ENCODE measurements at places on chromosomes 12 and 14.
A peak's percentile ranks its signal among the peaks of the same experiment; 100 is the strongest.

- H3K4me3 ChIP-seq, result no peak overlapping the region
- no peak overlapping the region for H3K27ac ChIP-seq
- no peaks in the 10 kb centered on the region for H3K27me3 ChIP-seq
Observed at GRCh38 chr14:48563489-48563888, 888.1 kb upstream of the MDGA2 start.

DNA sequence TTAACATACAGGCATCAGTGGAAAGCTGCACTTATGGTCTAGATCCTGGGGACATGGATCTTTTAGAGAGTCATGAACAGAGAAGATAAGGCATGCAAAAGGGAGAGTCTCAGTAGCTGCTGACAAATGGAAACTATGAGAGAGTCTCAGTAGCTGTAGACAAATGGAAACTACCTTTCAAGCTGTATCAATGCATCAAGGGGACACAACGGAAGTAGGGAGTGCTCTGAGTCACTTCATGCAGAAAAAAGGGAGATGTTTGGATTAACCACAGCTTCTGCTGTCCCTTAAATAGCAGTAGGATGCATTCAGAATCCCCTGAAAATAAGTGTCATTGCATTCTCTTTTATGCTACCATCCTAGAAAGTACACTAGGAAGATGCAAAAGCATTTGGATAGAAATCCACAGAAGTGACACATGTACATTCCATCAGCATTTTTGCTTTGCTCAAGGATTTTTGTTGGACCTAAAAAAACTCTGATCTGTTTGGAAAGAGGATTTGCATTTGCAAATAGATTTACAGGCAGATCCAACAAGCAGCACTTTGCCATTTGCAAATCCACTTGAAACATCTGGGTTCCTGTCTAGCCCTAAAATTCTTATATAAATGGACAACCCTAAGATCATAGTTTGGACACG, 227.5 kb upstream of the LMO3 start:
- H3K27ac ChIP-seq, result no peak overlapping the region
- H3K4me1 ChIP-seq, result no peaks in the 10 kb centered on the region
- no peak overlapping the region for H3K4me3 ChIP-seq
- DNase-seq, result no peak

GRCh38 chr14:23661542-23661941, 25.4 kb downstream of the DHRS2 start:
- H3K27me3 ChIP-seq, result no peaks in the 10 kb centered on the region
- no peaks in the 10 kb centered on the region for H3K36me3 ChIP-seq
- H3K4me1 ChIP-seq, result no peaks in the 10 kb centered on the region

- no peak overlapping the region for H3K27ac ChIP-seq
- H3K36me3 ChIP-seq, result no peaks in the 10 kb centered on the region
- no peak overlapping the region for H3K4me3 ChIP-seq
- H3K27me3 ChIP-seq, result no peaks in the 10 kb centered on the region
Observed at GRCh38 chr14:73252491-73253322, 15.4 kb downstream of the PAPLN start.

- no peaks in the 10 kb centered on the region for H3K36me3 ChIP-seq
- no peak overlapping the region for H3K4me3 ChIP-seq
- no peaks in the 10 kb centered on the region for H3K27me3 ChIP-seq
Observed at GRCh38 chr14:79342942-79343341, 868.4 kb downstream of the DIO2 start.

DNA sequence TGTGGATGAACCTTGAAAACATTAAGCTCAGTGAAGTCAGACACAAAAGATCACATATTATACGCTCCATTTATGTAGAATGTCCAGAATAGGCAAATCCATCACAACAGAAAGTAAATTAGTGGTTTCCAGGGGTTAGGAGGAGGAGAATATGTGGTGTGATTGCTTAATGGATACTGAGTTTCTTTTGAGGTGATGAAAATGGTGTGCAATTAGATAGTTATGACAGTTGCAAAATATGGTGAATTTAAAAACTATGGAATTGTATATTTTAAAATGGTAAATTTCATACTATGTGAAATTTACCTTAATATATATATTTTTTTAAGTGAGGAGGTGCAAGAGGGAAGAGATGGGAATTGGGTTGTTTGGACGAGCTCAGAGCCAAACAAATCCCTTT, 46.3 kb upstream of the KICS2 start:
- H3K36me3 ChIP-seq, result no peaks in the 10 kb centered on the region
- H3K27ac ChIP-seq, result no peak overlapping the region
- H3K4me3 ChIP-seq, result no peak overlapping the region
- no peaks in the 10 kb centered on the region for H3K4me1 ChIP-seq
- no peak for DNase-seq

DNA sequence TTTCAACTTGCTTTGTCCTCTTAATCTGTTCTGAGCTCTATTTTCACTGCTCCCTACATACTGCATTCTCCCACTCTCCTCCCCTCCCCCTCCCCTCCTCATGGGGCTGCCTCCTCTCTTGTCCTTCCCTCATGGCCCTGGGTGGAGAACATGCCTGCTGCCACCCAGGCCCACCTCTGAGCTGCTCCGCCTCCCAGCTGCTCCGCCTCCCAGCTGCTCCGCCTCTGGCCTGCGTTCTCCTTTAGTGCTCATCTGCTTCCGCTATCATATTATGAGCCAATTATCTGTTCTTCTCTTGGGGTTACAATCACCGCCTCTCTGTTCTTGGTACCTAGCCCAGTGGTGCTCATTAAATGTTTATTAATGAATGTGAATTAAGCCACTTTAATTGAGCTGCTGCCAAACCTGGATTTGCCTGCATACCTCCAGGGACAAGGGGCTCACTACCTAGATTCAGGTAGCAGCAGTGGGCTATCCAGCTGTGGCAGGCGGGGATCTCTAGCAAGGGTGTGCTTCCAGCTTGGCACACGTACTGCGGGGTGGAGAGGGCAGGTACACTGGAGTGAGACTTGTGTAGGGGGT, 32.0 kb upstream of the FAM181A start:
- no peaks in the 10 kb centered on the region for H3K4me1 ChIP-seq
- no peak overlapping the region for H3K27ac ChIP-seq
- no peak overlapping the region for H3K4me3 ChIP-seq

GRCh38 chr12:55818140-55818728, 393 bp downstream of the ORMDL2 start:
- H3K27me3 ChIP-seq, result no peaks in the 10 kb centered on the region
- H3K36me3 ChIP-seq, result peaks cover 12% of the 10 kb centered on the region
- H3K4me3 ChIP-seq, result peak overlapping the region; percentile 75
- no peak for DNase-seq

GRCh38 chr14:56659964-56660551, 80.5 kb downstream of the TMEM260 start:
- no peak overlapping the region for H3K27ac ChIP-seq
- H3K4me3 ChIP-seq, result no peak overlapping the region
- H3K27me3 ChIP-seq, result no peaks in the 10 kb centered on the region
- DNase-seq, result no peak
- H3K36me3 ChIP-seq, result no peaks in the 10 kb centered on the region

DNA sequence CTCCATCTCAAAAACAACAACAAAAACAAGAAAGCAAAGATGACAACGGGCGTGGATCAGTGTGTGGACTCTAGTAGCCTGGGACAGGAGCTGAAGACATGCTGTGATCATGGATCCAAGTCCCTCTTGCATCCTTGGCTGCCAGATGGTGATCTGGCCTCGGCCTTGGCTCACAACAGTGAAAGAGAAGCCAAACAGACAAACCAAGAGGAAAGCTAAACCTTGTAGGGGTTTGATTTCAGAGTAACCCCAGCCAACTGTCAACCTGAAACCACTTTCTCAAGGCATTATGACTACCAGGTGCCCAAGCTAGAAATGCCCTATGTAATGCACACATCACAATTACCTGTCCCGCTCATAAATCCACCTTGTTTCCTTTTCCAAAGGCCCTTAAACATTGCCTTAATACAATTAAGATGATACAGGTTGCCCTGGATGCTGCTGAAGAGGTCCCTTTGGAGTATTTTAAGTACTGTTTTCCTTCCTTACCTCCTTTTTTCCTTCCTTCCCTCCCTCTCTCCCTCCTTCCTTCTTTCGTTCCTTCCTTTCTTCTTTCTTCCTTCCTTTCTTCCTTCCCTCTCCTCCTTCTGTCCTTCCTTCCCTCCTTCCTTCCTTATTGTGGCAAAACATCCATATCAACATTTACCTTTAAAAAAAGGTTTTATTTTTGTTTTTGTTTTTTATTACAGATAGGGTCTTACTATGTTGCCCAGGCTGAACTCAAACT, 41.4 kb upstream of the NINJ2 start:
- no peak overlapping the region for H3K4me3 ChIP-seq
- no peak for DNase-seq
- peaks cover 1% of the 10 kb centered on the region for H3K4me1 ChIP-seq
- no peak overlapping the region for H3K27ac ChIP-seq

DNA sequence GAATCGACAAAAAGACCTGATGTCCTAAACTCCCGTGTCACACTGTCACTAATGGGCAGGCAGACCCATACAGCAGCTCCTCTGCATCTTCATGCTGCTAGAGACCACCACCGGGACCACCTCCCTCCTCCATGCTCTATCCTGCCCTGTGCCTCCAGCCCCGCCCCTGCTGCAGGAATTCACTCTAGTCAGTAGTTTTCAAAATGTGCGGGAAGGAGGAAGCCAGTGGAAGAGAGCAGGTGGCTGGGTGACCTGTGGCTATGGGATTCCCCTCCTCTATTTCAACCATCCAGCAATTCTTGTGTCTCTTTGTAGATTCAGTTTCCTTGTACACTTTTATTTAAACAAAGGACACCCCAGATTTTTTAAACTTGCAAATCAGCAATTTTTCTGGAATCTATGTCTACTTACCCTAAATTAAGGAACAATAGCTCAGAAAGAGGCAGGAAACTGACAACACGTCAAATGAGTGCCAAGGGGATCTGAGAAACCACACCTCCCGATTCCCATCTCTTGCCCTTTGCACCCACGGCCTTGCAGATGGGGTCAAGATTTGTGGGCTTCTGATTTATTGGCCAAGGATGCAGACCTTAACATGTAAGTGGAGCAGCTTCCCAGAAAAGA, 20.4 kb upstream of the MAP1LC3B2 start:
- H3K36me3 ChIP-seq, result no peaks in the 10 kb centered on the region
- H3K27ac ChIP-seq, result no peak overlapping the region
- peaks cover 2% of the 10 kb centered on the region for H3K4me1 ChIP-seq
- DNase-seq, result no peak

DNA sequence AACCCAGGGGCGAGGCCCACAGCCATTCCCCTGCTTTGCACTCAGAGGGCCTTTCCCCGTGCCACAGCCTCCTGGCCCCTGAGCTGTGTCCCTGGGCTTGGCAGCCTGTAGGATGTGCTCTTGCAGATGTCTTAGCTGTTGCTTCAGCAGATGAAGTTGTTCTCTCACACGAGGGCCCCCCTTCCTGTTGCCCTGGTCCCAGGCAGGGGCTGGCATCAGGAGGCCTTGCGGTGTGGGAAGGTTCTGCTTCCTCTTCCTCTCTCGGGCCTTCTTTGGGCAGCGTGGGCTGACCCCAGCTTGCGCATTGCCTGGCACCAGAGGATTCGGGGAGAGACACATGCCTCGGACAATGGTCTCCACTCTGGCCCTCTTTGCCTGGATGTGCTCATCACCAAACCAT, 12.7 kb downstream of the PROX2 start:
- H3K27ac ChIP-seq, result no peak overlapping the region
- H3K36me3 ChIP-seq, result no peaks in the 10 kb centered on the region
- no peak for DNase-seq
- H3K27me3 ChIP-seq, result no peaks in the 10 kb centered on the region
- H3K4me3 ChIP-seq, result no peak overlapping the region

DNA sequence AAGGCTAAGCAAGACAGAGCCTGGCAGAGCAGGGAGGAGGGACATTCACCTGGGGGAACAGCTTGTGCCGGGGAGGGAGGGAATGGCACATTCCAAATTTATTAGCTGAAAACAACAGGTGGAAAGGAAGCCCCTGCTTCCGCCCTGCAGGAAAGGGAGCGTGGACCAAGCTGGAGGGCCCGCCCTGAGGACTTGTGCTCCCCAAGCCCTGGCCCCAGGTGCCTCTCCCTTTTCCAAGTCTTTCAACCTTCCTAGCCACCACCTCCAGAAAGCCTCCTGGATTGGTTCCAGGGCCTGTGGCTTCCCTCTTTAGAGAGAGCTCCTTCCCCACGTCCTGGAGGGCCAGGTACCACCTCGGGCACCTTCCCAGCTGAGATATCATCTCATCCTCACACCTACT, 2.7 kb downstream of the DEGS2 start:
- no peaks in the 10 kb centered on the region for H3K36me3 ChIP-seq
- DNase-seq, result no peak
- H3K4me3 ChIP-seq, result no peak overlapping the region
- H3K27ac ChIP-seq, result no peak overlapping the region

GRCh38 chr14:73780896-73781295, 66.7 kb upstream of the PNMA1 start:
- H3K4me1 ChIP-seq, result peaks cover 3% of the 10 kb centered on the region
- DNase-seq, result no peak
- H3K27me3 ChIP-seq, result peaks cover 14% of the 10 kb centered on the region

DNA sequence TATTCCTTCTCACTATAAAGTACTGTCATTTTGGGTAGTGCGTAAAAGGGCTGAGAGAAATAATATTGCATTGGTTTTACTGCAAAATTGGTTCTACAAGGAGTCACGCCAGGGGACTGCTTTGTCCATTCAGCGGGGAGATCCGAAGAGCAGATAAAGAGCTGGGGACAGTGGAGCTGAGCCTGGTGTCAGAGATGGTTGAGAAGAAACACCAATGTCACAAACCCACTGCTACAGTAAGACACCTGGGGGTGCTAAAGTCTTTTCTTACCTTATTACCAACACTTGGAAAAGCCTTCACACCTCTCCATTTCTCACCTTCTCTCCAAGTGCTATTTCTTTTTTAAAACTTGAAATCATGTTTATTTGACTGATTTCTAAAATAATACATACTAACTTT, 14.1 kb downstream of the IL31 start:
- H3K4me1 ChIP-seq, result no peaks in the 10 kb centered on the region
- H3K4me3 ChIP-seq, result no peak overlapping the region
- H3K27me3 ChIP-seq, result no peaks in the 10 kb centered on the region
- no peak overlapping the region for H3K27ac ChIP-seq

- no peak for DNase-seq
- H3K27me3 ChIP-seq, result no peaks in the 10 kb centered on the region
- H3K27ac ChIP-seq, result no peak overlapping the region
- no peaks in the 10 kb centered on the region for H3K36me3 ChIP-seq
- no peaks in the 10 kb centered on the region for H3K4me1 ChIP-seq
- no peak overlapping the region for H3K4me3 ChIP-seq
Observed at GRCh38 chr12:121025442-121026226, 9.3 kb upstream of the C12orf43 start.

GRCh38 chr12:132052196-132052932, 91.8 kb downstream of the DDX51 start:
- no peaks in the 10 kb centered on the region for H3K27me3 ChIP-seq
- no peak overlapping the region for H3K27ac ChIP-seq
- no peak for DNase-seq
- peaks cover 45% of the 10 kb centered on the region for H3K36me3 ChIP-seq
- H3K4me1 ChIP-seq, result no peaks in the 10 kb centered on the region

GRCh38 chr12:120013659-120014380, 24.8 kb downstream of the BICDL1 start:
- no peaks in the 10 kb centered on the region for H3K4me1 ChIP-seq
- no peak overlapping the region for H3K27ac ChIP-seq
- H3K36me3 ChIP-seq, result no peaks in the 10 kb centered on the region
- DNase-seq, result no peak

Data from iPS DF 6.9 (cell line).